Mesothelial cell of epicardium (in vitro differentiated cells): ENCODE measurements at places on chromosomes 12 and 14.
A peak's percentile ranks its signal among the peaks of the same experiment; 100 is the strongest.

GRCh38 chr14:65001723-65002122 is 15.0 kb downstream of the FNTB start:
- DNase-seq, result no peak

GRCh38 chr14:60970146-60970545 is 10.7 kb downstream of the TRMT5 start:
- DNase-seq, result no peak

DNA sequence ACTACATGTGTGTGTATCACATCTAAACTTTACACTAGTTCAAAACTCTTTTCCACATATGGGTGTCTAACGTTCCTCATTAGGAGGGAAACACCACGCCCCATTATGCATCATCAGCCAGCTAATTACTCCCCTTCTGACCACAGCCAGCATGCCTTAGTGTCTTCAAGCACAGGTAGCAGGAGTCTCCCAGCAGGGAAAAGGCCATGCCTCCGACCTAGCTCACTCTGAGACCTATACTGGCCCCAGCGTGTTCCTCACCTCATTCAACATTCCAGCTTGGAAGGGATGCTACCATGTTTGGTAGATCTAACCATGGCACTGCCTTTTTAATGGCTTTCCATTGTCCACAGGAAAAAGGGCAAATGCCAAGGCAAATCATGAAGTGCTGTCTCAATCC is 66.1 kb upstream of the PRB2 start:
- no peak for DNase-seq

GRCh38 chr14:77390188-77390587 is 13.0 kb downstream of the SAMD15 start:
- DNase-seq, result no peak

- DNase-seq, result no peak
Observed at GRCh38 chr12:98471085-98471484, 44.3 kb upstream of the TMPO start.

GRCh38 chr14:61438860-61439765 is 117.7 kb downstream of the PRKCH start:
- DNase-seq, result no peak

DNA sequence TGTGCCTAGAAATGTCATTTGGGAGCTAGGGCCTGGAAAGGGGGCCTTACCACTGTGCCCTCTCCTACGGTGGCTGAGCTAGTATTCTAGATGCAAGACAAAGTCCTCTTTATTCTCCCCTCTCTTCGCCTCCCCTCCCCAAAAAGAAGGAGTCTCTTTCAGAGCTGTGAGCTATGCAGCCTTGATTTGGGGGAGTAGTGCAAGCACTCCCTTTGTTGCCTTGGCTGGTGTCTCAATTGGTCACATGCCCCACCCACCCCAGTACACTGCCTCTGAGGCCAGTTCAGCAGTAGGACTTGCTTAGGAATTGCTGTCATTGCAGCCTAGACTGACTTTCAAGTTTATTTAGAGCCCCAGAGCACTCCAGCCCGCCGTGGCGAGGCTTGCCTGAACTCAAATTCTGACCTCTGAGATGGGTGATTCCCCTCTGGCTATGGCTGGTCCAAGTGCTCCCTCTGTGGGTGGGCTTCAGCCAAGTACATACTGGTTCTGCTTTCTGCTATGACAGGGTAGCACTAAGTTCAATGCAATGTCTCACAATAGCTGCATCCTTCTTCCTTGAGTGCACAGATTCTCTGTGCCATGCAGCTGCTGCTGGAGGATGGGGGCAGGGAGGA is 37.0 kb upstream of the FBXO33 start:
- no peak for DNase-seq

DNA sequence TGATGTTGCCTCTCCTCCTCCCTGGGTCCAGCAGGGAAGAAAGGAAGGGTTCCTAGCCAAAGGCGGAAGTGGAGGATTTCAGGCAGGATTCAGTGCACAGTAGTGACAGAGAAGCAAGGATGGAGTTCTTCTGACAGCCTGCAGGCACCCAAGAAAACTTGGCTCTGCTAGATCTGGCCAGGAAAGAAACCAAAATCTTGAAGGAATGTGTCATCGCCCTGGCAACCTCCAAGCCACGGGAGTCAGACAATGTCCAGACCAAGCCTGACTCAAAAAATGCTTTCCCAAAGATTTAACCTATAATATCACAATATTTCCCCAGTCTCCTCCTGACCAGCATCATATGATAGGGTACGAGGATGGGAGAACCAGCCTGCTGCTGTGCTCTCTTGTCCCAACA is 22.8 kb upstream of the DHRS4 start:
- no peak for DNase-seq

DNA sequence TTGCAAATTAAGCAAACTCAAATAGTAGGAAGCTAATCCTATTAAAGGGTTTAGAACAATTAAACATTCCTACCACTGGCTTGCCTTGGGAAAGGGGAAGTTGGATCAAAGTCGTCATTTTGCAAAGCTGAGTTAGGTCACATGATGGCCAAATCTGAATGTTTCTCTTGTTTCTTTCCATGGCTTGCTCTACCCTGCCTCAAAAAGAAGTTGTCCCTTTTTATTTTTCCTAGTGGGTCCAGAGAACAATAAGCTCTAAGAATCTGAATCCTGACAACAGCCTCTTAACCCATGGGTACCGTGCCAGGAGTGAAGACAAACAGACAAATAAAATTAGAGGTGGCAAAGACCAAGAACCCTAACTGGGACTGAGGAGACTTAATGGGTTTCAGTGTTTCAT is 26.2 kb upstream of the NPFF start:
- no peak for DNase-seq

GRCh38 chr12:104555648-104556047 is 98.9 kb downstream of the CHST11 start:
- no peak for DNase-seq

DNA sequence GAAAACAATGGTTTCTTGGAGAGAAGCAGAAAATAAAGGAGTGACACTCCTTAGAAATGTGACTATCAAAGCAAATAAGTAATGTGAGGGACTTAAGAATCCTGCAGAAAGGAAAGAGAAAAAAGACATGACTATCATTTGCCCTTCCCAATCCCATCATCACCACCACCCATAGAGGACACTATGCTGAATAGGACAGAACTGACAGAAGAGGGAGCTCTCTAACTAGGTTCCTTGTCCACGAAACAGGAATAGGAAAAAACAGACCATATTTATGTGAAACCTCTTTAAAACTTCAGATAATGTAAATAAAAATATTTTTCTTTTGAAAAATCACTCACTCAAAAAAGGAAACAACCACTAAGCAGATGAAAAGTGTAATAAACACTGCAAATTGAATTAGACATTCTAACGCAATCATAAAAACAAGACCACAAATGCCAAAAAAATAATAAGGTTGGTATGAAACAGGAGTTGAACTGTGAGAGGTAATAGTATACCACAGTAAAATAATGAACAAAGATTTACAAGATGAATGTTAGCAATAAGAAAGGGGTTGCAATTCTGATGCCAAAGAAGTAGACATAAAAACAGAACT is 24.1 kb downstream of the KLRD1 start:
- DNase-seq, result no peak

GRCh38 chr14:76773188-76773885 is 12.1 kb downstream of the VASH1 start:
- no peak for DNase-seq

- DNase-seq, result peak; percentile 40
Observed at GRCh38 chr12:109999983-110000505, 814 bp downstream of the ANKRD13A start.

DNA sequence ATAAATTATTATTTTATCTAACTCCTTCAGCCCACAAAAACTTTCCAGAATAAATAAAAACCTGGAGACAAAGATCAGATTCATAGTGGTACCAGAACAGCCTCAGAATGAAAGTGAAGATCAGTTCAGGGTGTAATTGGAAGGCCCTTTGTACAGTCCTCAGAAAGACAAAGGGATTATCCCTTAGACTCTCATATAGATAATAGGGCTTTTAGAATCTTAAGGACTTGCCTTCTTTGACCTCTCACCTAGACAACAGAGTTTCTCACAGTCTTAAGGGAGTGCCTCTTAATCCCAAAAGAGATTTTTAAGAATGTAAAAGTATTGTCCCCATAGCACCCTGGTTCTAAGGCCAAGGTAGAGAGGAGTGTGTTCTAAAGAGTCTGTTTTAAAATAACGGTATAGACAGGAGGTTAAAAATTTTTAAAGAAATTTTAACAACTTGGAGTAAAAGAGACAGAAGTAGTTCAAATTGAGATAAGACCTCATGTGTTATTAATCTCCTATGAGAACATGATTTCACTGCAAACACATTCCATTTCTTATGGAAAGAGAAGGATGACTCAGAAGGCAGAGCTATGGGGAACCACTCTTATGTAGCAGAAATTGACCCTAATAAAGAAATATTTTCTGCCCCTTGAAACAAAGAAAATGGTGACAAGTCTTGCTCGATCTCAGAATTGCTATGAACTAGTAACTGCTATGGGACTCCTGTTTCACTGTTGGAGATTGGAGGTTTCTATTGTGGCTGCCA is 24.2 kb upstream of the NOVA1 start:
- no peak for DNase-seq

DNA sequence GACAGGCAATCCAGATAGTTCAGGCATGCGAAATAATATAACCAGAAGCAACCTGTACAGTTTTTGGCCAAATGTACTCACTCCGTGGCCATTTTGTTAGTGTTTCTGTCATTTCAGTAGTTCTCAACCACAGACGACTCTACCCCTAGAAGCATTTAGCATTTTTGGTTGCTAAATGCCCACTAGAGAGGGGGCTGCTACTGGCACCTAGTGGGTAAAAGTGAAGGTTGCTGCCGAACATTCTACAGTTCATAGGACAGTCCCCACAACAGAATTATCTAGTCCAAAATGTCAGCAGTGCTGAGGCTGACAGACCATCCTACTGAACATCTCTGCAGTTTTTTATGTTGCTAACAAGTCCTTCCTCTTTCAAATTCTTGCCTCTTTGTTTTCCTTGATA is 107.4 kb downstream of the TSHR start:
- no peak for DNase-seq

DNA sequence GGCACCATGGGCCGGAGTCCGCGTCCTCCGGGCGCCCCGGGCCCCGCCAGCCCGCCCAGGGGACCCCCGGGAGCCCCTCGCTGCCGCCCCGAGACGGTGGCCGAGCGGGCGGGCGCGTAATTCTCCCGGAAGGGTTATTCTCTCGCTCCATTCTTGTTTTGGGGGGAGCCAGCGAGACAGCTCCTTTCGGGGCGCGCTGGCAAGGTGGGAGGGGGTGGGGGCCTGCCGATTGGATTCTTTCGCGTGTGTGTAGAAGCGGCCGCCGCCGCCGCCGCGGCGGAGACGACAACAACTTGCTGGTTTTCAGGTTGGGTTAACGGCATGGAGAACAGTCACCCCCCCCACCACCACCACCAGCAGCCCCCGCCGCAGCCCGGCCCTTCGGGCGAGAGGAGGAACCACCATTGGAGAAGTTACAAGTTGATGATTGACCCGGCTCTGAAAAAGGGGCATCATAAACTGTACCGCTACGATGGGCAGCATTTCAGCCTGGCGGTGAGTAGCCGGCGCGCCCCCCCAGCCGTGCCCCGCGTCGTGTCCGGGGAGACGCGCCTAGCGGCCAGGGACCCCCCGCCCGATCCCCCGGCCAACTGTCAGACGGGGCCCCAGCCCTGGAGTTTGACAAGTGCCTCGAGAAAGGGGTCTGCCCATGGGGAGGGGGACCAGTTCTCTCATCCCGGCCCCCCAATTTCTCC is 755 bp downstream of the SETD1B start:
- no peak for DNase-seq

DNA sequence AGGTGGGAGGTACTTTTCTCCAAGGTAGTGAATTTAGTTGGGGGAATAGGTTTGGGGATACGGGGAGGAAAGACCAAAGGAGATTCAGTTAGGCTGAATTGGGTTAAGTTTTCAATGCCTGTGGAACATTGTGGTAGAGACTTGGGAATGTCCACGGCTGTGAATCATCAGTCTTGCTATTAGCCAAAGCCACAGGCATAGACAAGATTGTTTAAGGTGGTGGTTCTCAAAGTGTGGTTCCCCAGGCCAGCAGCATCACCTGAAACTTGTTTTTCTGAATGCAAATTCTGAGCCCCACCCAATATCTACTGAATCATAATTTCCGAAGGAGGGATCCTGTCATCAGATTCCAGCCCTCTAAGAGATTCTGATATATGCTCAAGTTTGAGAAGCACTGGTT is 316.2 kb downstream of the EGLN3 start:
- no peak for DNase-seq

DNA sequence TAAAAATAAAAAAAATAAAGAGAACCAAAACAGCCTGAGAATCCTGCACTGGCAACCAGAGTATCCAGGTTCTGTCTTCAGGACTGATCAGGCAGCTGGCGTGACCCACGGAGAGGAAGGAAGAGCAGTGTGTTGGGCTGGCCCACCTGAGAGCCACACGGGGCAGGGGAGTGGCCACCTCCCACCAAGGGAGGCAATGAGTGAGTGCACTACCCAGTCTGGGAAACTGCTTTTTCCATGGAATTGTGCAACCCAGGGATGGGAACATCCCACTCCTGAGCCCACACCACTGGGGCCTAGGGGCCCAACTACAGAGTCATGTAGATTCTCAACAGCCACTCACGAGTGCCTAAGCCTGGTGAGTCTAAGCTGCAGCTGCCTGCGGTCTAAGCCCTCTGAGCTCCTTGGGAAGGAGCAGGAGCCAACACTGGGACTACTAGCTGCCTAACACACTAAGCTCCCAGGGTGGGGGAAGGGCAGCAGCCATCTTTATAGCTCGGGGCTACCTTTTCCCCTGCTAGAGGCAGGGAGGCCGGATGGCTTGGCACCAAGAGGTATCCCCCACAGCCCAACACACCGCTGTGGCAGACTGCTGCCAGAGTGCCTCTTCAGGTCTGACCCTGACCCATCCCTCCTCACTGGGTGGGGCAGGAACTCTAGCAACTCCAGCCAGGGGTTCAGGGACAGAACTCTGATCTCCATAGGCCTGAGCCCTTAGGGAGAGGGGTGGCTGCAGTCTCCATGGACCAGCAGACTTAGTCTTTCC is 610.9 kb downstream of the RERGL start:
- DNase-seq, result no peak

DNA sequence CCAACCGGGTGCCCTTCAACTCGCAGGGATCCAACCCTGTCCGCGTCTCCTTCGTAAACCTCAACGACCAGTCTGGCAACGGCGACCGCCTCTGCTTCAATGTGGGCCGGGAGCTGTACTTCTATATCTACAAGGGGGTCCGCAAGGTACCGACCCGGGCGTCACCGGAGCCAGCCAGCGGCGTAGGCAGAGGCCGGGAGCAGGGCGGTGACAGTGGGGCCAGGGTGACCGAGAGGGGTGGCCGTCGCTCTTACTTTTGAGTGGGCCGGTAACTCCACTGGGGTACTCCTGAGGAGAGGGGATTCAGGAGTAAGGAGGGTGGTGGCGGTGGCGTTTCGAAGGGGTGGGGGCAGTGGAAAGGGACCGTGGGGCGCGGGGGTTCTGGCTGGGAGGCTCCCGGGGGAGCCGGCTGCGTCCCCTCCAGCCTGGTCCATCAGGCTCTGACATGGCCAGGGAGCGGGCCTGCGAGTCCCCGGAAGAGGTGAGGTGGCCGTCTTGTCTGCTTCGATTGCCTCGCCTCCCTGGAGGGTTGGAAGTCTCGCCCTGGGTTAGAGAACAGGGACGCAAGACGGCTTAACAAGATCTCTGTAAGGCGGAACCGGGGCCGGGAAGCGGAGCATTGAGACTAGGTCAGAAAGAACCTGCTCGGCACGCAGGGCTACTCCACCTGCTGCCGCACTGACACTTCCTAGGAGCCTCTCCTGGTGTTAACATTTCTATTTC is 491 bp downstream of the WDR20 start:
- DNase-seq, result peak; percentile 23
